ENCODE measurements at places on chromosomes 7 and 10.

GRCh38 chr10:60985951-60986350 is 42.0 kb upstream of the RHOBTB1 start:
- DNase-seq, result no peak

DNA sequence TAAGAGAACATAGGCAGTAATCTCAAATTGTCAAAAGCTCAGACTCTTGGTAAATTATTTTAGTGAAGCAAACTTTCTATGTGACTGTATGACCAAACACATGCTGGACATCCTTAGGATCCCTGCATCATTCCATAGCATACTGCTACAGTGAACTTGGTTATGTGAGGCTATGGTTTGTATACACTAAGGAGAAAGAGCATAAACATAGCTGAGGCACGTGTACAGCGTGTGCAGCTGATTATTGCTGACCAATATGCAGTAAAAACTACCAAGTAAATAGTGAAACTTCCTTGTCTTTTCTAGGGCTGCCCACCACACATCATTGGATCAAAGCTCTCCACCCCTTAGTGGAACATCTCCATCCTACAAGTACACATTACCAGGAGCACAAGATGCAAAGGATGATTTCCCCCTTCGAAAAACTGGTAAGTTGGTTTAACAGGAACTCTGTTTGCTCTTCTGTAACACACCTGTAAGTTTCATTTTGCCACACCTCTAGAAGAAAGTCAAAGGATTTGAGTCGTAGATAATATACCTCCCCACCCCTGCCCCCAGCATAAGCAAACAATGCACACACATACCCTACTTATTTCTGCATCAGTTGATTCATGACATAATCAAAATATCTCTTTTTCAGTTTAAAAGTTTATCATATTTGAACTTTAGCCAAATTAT is 98.2 kb downstream of the HDAC9 start:
- DNase-seq, result no peak

DNA sequence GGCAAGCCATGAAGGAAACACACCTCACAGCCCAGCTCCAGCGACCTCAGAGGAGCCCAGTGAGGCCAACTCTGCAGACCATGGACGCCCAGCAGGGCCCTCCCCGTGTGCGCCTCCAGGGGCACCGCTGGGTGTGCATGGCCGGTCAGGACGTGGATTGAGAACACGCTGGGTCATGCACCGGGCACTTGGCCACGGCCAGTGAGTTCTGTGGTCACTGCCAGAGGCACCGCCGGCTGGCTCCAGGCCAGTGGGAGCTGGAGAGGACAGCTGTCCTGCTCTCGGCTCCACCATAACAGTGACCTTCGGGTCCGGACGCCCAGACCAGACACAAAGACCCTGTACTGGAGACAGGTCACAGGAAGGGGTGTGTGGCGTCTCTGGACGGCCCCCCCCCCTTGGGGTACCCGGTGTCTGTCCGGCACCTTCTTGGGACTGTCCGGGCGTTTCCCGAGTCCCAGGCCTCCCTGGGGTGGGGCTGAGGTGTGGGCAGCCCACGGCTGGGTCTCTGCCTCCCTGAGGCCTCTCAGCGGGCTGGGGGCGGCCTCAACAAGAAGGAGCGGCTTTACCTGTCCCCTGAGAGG is 50.4 kb upstream of the NKX6-2 start:
- DNase-seq, result no peak

- no peak for DNase-seq
Observed at GRCh38 chr10:62794306-62794705, 10.2 kb upstream of the ADO start.

DNA sequence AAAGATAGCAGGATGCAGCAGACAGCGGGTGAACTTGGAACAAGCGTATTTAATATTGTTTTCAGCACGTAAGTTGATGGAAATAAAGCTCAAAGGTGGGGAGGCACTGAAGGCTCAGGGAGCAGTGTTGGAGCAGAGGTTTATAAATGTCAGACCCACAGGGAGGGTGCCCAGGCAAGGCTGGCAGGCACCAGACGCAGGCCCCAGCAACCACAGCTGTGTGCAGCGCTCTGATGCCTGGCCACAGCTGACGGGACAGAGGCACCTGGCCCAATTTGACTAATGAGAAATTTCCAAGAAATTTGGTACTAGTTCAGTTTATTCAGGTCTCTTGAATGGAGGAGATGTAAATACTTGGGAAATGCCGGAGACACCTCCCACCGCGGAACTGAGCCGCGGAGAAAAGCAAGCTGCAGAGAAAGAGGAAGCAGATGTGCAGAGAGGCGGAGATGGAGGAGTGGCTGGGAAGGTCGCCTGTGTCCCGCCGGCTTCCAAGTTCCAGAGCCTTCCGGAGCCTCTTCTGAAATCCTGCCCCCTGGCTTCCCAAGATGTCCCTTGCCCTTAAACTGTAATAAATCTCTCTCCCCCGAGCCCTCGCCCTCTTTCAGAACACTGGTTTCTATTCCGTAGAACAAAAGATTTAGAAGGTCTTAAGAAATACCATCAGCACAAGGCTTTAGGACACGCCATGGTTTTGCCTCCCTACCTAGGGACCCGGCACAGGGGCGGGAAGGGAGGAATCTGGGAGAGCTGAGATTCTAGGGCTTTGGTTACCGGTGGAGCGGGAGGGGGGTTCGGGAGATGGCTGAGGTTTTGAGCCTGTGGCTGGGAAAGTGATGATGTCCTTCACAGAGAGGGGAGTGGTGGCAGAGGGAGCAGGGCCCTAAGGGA is 38.4 kb upstream of the PLXNA4 start:
- no peak for DNase-seq

- DNase-seq, result no peak
Observed at GRCh38 chr10:114279289-114279688, 40.2 kb downstream of the VWA2 start.

GRCh38 chr7:139600306-139600705 is 76.8 kb downstream of the CLEC2L start:
- DNase-seq, result no peak

GRCh38 chr7:17194656-17195055 is 103.8 kb upstream of the AHR start:
- DNase-seq, result no peak

DNA sequence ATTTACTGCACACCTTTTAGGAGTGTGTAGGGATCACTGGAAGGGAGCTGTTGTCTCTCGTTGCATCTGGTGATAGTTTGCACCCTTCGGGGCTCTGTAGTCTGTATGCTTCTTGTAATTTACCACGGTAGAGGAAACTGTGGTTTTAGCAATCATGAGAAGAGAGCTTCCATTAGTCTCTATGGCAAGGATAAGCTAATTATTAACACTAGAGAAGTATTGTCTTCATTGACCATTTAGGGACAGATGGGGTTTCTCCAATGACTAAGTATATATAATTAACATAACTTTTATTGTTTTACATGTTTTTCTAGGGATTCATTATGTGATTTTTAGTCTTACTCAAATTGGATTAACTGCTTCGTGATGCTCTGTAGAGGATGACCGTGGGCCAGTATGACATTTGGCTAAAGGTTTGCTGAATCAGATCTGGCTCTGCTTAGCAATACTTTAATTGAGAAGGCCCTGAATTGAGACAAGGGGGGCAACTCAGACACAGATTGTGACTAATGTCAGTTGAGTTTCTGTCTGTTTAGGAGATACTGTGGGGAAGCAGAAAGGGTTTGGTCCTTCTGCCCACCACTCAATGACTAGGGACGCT is 8.7 kb downstream of the SLC18A2 start:
- DNase-seq, result no peak

DNA sequence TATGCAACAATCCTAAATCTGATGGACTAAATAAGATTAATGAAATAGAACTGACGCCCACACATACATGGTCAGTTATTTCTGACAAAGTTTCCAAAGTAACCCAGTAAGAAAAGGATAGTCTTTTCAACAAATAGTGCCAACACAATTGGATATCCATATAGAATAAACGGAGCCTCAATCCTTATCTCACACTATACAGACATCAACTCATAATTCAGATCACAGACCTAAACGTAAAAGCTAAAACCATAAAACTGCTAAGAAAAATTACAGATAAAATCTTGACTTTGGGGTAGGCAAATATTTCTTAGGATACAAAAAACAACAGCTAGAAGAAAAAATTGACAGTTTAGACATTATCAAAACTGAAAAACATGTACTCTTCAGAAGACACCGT is 8.5 kb downstream of the CACUL1 start:
- no peak for DNase-seq

GRCh38 chr10:11165591-11166543 is 148.2 kb downstream of the CELF2 start:
- peak; percentile 61 for DNase-seq

DNA sequence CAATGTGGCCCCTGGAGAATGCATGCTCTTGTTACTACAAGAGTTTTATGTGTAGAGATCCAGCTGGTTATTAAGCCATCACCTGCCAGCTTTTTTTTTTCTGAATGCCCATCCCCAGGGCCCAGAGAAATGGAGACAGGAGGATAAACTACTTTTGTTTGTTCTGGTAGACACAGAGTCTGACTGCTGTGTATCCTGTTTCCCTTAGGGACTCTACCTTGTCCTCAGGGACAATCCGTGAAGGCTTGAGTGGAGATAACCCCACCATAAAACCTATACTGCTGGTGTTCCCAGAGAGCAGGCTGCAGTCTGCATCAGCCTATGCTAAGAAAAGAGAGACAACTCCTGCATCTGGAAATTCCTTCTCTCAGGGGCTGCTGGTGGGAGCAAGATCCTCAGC is at the start of gene OR2A5:
TSS of gene OR2A5 (plus strand) at position 301 of the 400 bp plus-strand sequence. CDS start 1,454 bp downstream, outside the sequence.
- no peak for DNase-seq

GRCh38 chr7:36036590-36036989 is 116.5 kb upstream of the EEPD1 start:
- no peak for DNase-seq

- DNase-seq, result no peak
Observed at GRCh38 chr7:136911344-136911743, 42.9 kb downstream of the CHRM2 start.

- no peak for DNase-seq
Observed at GRCh38 chr10:103440416-103440815, 11.8 kb downstream of the CALHM2 start.

DNA sequence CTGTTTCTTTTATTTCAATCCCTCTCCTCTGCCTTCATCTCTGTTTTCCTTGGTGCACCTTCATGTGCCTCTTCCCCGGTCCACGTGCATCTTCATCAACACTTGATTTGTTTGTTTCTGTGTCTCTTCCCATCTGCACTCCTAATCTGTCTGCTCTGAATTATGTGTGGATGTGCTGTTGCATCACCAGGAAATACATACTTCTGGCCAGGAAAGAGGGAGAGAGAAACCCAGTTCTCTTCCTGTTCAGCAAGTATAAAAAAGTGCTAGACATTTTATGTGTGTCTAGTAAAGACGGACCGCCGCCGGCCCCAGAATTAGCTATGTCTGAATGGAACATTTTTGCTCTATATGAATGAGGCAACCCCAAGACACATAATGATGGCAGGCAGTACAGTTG is 93.8 kb downstream of the CALD1 start:
- DNase-seq, result no peak

- no peak for DNase-seq
Observed at GRCh38 chr10:94194256-94194655, 168.5 kb downstream of the NOC3L start.

- no peak for DNase-seq
Observed at GRCh38 chr10:12897278-12897677, 104.2 kb downstream of the CCDC3 start.

- no peak for DNase-seq
Observed at GRCh38 chr10:51106311-51106945, 32.1 kb downstream of the PRKG1 start.

- no peak for DNase-seq
Observed at GRCh38 chr10:62856021-62856420, 39.9 kb upstream of the EGR2 start.

DNA sequence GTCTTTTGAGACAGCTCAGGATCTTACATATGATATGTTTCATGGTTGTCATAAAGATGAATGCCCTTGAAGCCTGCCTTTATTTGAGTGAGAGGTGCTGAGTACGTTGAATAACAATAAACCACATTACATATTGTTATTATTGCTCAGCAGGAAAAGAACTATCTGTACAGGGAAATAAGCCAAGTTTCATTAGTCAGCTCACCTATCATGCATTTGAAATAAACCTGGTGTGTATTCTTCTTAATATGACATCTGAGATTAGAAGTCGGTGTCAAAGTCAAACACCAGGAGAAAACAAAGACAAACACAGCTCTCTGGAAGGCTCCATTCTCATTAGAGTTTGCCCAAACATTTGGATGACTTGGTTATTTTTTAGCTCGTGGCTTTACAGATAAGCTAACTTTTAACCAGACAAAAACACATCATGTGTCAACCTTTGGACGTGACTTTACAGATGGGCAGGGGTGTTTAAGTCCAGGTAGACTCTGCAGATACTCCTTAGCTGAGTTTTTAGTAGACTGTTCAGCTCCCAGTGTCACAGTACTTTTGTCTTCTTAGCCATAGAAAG is 71.2 kb upstream of the AOAH start:
- no peak for DNase-seq

GRCh38 chr10:70432101-70432500 is 9.4 kb downstream of the NODAL start:
- no peak for DNase-seq

DNA sequence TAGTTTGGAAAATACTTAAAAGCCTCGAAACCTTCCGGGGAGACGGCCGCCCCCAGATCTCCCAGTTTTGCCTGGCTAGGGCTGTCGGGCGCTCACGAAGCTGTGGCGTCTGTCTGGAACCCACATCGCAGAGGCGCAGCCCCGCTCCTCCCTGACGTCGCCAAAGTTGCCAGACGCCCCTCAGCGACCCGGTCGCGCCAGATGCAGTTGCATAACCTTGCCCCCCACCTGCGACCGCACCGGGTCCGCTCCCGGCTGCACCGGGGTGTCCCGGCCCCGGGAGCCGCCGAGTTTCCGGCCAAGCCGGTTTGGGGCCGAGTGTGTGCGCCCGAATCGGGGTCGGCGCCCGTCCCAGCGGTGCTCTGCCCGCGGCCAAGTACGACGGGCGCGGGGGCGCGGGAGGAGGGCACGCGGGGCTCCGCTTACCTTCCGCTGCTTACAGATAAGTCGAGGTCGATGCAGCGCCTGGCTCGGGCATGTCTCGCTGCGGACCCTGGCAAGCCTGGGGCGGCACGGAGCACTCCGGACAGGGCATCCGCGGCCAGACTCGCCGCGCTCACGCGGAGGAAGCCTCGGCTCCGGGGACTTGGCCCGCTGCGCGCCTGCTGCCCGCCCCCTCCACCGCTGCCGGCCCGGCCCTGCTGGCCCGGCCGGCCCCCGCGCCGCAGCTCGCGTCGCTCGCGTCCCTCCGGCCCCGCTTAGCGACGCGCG is 665 bp downstream of the INSYN2A start:
- DNase-seq, result no peak

- no peak for DNase-seq
Observed at GRCh38 chr7:76095908-76096307, 48.0 kb downstream of the MDH2 start.

DNA sequence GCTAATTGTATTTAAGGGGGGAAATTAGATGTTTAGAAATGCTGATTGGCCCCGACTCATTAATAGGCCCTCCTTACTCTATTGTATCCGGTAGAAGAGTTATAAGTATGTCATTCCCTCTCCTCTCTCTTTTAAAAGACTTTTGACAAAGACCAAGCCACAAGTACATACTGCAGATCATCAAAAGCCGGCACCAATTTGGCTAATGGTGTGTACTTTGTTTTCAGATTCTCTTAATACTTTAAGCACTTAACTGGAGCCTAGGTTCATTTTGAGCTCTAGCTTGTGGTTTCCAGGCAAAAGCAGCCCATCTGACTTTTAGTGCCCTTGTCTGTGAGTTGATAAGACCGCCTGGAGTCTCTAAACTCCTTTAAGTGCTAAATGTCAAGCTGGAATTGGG is 210.0 kb upstream of the LYZL1 start:
- DNase-seq, result no peak

- no peak for DNase-seq
Observed at GRCh38 chr7:142329062-142329790, 71.4 kb upstream of the PRSS58 start.

GRCh38 chr10:88288320-88289059 is 294.6 kb downstream of the RNLS start:
- DNase-seq, result no peak

- no peak for DNase-seq
Observed at GRCh38 chr10:34826857-34827766, 12.0 kb upstream of the PARD3 start.
